ENCODE measurements at places on chromosomes 7 and 10.

DNA sequence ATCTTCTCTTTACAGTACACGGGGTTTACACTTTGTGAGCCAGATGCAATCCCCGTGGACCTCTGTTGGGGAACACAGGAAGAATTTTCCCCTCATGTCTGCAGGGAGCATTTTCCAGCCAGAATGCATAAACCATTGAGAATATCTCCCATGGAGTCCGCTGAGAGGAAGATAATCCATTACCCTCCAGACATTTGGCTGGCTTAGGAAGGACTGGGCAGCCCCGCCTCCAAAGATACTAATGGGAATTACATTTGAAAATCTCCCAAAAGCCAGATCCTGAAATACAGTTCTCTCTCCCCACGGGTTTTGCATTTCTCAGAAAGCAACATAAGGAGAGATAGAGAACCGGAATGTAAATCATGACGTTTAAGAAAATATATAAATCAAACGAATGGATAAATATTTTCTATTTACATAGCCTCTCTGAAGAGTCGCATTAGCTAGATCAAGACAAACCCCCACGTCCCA is 53.5 kb downstream of the TRIL start:
- DNase-seq = no peak

GRCh38 chr10:3748484-3748883 is 36.5 kb downstream of the KLF6 start:
- no peak for DNase-seq

- DNase-seq = no peak
These were observed 26.0 kb downstream of the PPP1R9A start for GRCh38 chr7:94933256-94933990.

GRCh38 chr10:12252882-12253546 is 57.0 kb downstream of the CDC123 start:
- DNase-seq = no peak

DNA sequence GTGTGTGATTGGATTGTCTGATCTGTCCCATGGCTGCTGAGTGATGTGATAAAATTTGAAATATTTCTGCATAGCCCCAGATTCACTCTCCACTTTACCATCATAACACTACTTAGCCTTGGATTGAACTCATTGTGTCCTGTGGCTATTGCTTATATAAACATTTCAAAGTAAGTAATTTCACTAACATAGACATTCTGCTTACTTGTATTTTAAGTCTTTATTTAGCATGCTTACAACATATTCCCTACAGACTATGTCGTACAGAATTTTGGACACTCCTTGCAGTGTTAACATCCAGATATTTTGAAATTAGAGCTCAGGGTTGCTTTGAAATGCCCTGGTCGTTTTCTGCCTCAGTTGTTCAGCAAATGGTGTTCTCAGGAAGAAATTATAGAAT is 117.6 kb downstream of the LRRC4 start:
- DNase-seq = no peak

DNA sequence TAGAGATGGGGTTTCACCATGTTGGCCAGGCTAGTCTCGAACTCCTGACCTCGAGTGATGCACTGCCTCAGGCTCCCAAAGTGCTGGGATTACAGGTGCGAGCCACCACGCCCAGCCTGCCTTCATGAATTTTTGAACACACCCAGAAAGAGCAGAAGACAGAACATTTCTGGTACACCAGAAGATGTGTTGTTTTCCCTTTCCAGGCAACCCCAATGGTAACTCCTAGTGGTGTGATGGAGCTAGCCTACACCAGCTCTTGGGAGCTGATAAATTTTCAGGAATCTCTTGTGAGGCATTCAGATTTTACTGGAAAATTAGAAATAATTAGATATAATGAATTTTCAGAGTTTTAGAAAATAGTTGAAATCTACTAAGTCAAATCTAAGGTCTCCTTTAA is 904 bp upstream of the CCDC7 start:
- no peak for DNase-seq

DNA sequence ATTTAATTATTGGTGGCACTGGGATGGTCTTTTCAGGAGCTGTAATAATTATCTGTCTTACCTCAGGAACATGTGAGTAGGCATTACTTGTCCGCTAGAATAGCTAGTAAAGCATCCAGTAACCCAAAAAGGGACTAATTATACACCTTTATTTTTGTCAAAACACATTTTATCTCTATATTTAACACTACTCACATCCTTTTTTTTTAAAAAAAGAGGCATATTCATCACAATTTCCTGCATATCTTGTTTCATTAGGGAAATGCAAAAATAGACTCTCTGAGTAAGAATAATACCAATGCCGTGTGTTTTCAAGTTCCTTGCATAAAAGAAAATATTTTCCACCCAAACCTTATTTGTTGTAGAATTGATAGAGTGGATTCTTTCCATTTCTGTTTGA is 99.5 kb downstream of the VTI1A start:
- DNase-seq = no peak

GRCh38 chr7:107332488-107333269 is 137.2 kb upstream of the GPR22 start:
- no peak for DNase-seq

- no peak for DNase-seq
These were observed 103.1 kb upstream of the RPA3 start for GRCh38 chr7:7821517-7821916.

DNA sequence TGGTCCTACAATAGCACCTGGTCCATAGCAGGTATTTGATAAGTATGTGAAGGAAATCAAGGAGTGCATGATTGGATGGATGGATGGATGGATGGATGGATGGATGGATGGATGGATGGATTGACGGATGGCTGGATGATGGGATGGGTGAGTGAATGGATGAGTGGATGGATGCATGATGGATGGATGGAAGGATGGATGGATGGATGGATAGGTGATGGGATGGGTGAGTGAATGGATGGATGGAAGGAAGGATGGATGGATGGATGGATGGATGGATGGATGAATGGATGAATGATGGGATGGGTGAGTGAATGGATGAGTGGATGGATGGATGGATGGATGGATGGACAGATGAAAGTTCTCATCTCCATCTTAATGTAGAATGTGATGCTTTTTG is 231.0 kb upstream of the PPP2R2D start:
- no peak for DNase-seq

GRCh38 chr10:58972576-58973234 is 203.7 kb upstream of the PHYHIPL start:
- no peak for DNase-seq

DNA sequence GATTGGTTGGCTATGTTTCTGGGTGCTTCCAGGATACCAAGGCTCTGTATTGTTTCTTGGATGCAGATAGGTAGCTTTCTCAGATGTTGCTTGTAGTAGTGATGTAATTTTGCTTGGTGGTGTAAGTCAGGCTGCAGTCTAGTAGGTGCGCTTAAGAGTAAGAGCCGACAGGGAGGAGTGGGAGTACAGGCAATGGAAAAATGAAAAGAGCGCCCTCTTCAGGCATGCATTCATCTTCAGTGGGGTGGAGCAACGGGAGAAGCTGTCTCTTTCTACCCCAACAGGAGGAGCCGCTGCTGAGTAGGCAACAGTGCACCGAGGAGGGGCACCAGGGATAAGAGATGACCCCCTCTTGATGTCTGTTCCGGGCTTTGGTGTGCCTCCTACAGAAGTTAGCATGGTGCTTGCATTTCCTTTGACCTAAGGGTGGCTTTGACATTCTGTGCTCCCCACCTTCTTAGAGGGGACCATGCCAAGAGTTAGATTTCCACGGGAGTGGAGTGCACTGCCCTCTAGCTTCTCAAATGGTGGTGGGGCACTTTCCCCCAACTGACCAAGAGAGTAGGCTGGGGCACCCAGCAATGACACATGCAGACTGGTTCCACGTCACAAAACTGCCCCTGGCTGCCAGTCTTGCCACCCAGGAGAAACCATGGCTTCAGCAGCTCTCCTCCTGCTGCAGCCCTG is 56.1 kb downstream of the ZNF783 start:
- no peak for DNase-seq

- no peak for DNase-seq
These were observed 1.3 kb upstream of the TNRC18 start for GRCh38 chr7:5424749-5425506.

DNA sequence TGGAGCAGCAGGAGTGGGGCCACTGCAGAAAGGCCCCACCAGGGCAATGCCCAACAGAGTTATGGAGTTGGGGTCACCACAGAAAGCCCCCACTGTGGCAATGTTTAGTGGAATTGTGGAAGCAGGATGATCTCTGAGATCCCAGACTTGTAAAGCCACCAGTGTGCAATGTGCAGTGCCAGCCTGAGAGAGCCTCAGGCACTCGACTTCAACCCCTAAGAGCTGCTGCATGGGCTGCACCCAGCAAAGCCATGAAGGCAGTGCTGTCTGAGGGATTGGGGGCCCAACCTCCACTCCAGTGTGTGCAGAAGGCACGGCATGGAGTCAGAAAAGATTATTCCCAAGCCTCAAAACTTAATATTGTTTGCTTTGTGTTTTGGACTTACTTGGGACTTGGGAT is 20.4 kb downstream of the SAMD9 start:
- no peak for DNase-seq

GRCh38 chr10:98213740-98214139 is 54.3 kb downstream of the LOXL4 start:
- no peak for DNase-seq

GRCh38 chr7:31767686-31768358 is 80.8 kb downstream of the PPP1R17 start:
- no peak for DNase-seq

DNA sequence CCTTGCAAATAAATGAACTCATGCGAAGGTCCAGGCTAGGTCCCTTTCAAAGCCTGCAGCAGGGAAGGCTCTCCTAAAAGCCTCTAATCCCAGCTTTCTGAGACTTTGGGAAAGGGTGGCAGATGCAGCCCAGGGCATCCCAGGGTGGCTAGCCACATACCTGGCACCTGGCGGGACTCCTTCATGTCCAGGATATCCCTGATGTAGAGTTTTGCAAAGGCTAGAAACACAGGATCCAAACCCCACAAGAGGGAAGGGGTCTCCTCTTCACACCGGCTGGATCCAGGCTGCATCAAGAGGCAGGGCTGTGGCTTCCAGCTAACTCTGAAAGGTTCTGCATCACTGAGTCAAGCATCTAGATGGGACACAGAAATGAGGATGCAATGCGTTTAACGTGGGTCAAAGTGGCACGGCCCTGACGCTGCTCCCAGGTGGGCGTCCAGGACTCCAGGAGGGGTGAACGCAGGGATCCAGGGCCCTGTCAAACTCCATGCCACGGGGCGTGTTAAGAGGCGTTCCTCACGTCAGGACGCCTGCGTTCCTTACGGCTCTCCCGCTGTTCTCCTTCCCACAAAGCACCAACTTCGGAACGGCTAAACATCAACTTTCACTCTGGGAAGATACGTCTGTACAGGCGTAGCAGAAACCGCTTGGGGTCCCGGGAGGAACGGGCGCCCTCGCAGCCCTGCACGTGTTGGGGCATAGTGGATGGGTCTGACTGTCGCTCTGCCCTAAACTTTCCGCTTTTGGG is 507 bp downstream of the STN1 start:
- DNase-seq = no peak

DNA sequence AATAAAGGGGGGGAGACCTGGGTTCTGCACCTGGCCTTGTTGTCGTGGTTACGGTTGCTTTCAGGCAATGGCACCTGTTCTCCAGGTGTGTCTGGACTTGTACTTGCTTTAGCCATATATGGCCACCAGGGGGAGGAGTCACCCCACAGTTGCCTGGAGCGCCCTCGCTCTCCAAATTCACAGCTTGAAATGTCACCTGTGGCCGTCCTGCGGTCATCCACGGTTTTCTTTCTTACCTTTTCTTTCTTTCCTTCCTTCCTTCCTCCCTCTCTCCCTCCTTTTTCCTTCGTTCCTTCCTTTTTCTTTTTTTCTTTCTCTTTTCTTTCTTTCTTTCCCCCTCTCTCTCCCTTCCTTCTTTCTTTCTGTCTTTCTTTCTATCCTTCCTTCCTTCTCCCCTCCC is 157.2 kb upstream of the ZNF92 start:
- peak; percentile 59 for DNase-seq

GRCh38 chr7:78350391-78350790 is 551.8 kb downstream of the PHTF2 start:
- no peak for DNase-seq

GRCh38 chr10:132249824-132250375 is 57.9 kb downstream of the STK32C start:
- no peak for DNase-seq

All from activated gamma-delta T cell treated with Interleukin-2 at 50 U/mL for 16 hours (primary cell).